NCI-H1436 treated with DMSO at 0.1 percent for 48 hours (cell line): ENCODE measurements at places on chromosomes 13 and 19.

- no peak for DNase-seq
These were observed 10.7 kb downstream of the KCNC3 start for GRCh38 chr19:50318438-50318837.

- DNase-seq, result no peak
These were observed 1299.2 kb upstream of the ATXN8OS start for GRCh38 chr13:68808456-68808855.

GRCh38 chr19:28444362-28444761 is 768.6 kb downstream of the UQCRFS1 start:
- DNase-seq, result no peak

DNA sequence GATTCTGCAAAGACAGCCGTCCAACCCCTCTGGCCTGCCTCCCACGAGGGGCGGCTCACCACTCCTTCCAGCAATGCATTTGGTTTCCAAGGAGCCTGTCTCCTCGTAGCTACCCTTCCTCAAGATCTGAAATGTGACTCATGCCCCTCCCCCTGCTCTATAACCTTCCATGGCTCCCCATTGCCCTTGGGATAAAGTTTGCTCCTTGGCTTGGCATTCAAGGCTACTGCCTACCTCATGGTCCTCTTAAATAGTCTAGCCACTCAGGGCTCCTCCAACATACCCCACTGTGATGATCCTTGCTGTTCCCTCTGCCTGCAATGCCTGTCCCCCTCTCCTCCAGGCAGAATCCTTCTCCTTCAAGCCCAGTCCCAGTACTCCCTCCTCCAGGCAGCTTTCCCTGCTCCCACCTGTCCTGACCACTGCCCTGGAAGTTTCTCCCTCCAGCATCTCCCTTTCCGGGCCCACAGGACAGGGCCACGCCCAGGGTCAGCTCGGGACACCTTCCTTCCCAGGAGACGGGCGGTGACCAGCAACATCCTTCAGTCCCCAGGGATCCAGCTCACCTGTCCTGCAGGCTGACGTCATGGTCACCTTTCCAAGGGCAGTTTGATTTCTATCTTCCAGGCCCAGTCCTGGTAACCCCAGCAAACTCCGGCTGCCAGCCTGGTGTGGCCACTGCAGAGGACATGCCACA is 19.2 kb upstream of the SEMA6B start:
- DNase-seq, result no peak

DNA sequence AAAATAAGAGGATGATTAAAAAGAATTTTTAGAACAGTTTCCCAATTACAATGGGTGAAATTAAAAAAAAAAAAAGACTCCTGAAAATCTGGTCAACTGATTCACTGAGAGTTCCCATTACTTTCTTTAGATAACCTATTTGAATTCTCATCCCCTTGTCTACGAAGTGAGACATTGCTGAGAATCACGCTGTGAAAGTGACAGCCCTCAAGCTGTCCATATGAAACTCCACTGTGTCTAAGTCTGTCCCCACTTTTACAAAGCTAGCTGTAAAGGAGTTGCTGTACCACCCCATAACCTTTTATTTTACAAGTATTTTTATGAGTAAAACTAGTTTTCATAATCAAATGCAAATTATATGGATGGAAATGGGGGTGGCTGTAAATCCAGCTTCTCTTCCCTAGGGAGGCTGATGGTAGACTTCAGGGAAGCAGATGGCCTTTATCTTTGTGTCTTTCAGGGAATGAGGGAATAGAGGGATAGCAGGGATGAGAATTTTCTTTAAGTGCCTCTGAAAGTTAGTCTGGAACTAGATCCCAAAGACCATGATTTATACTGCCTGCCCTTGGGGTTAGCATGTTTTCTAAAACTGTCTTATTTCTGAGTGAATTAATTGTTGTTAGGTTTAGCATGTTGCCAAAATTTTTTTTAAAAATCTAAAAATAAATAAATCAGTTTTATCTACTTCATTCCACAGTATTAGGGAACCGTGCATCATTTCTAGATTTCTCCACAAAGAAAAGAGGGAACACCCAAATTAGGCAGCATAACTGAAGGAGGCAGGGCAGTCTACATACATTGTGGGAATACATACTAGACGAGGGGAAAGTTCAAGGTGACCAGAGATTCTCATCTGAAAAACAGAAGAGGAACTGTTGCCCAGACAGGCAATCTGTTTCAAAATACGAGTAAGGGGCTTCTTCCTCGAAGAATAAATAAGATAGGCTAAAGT is 1219.1 kb downstream of the UQCRFS1 start:
- DNase-seq, result no peak

- DNase-seq, result no peak
These were observed 194.5 kb upstream of the UBL3 start for GRCh38 chr13:30044932-30045331.

GRCh38 chr13:36084131-36084530 is 47.1 kb downstream of the DCLK1 start:
- no peak for DNase-seq

GRCh38 chr13:48636550-48636949 is 17.2 kb upstream of the CYSLTR2 start:
- DNase-seq, result no peak

DNA sequence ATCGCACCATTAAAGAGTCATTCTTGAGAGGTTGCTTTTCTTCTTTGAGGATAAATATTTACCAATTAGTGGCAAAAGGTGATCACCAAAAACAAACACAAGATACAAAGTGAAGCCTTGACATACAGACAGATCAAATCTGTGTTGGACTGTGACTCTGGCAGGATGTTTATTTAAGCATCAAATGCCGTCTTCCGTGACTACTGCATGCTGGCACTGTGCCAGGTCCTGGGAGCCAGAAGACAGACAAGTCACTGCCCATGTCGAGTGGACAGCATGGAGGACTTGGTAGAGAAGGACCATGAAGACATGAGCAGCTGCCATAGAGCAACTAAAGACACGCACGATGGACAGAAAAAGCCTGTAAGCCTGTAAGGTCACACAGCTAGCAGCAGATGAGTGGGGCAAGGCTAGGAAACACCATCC is 92.8 kb upstream of the FARP1 start:
- no peak for DNase-seq

GRCh38 chr19:34319230-34319585 is 45.8 kb upstream of the GPI start:
- DNase-seq, result no peak

DNA sequence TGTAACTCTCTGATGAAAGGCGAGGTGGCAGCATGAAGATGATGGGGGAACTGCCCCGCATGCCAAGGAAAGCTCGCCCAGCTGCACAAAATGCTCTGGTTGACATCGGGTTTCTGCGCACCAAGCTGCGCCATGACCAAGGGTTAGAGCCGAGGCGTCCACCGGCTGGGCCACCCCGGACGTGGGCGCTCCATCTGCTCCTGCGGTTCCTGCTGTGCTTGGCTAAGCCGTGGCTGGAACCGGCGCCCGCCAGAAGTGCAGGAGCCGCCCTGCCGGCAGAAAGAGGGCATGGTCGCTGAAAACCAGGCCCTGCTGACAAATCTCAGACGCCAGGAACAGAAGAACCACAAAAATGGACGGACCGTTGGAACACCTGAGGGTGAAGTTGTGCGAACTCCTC is 57.9 kb downstream of the ZNF100 start:
- DNase-seq, result no peak

- DNase-seq, result no peak
These were observed 5.0 kb downstream of the CILP2 start for GRCh38 chr19:19543101-19543500.

GRCh38 chr19:38073841-38074685 is 150.0 kb downstream of the DPF1 start:
- no peak for DNase-seq

- DNase-seq, result no peak
These were observed 1.7 kb downstream of the ATP13A1 start for GRCh38 chr19:19661675-19662251.

GRCh38 chr13:53507741-53508140 is 479.1 kb downstream of the OLFM4 start:
- DNase-seq, result no peak

DNA sequence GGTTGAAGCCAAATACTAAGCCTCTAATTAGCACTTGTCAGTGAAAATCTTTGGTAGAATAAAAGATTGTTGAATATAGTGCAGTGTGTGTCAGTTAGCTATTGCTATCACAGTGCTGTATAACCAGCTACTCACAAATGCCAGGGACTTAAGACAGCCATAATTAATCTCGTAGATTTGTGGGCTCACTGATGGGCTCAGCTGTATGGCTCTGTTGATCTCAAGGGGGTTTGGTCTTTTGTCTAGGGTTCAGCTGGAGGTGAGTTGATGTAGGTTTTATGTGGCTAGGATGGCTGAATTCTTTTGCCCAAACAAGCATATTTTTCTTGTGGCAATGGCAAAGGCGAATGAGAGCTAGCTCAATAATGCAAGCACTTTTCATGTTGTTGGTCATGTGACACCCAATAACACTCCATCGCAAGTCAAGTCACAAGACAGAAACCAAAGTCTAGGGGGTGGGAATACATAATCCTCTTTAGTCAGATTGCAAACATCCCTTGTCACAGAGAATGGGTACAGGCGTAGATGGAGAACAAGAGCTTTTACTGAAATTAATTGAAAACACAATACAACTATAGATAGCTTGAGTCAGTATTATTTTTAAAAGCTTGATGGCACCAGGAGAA is 121.7 kb upstream of the EDNRB start:
- DNase-seq, result no peak

DNA sequence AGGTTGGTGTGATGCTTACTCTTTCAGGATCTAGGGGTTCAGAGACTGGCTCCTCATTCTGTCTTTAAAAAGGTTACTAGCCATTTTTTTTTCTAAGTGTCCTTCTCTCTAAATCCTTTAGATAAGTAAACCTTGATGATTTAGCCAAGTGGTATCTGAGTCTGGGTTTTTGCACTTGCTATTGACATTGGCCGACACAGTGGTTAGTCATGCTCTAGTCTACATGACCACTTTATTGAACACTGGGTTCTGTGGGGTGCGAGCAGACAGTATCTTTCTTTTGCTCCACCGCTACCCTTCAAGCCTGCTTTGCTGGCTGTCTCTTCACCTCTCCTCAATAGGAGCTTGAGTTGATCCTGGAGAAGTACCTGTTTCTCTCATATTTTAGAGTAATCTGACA is 6.2 kb upstream of the NUP58 start:
- no peak for DNase-seq

GRCh38 chr13:33531484-33531883 is 245.9 kb upstream of the STARD13 start:
- DNase-seq, result no peak

DNA sequence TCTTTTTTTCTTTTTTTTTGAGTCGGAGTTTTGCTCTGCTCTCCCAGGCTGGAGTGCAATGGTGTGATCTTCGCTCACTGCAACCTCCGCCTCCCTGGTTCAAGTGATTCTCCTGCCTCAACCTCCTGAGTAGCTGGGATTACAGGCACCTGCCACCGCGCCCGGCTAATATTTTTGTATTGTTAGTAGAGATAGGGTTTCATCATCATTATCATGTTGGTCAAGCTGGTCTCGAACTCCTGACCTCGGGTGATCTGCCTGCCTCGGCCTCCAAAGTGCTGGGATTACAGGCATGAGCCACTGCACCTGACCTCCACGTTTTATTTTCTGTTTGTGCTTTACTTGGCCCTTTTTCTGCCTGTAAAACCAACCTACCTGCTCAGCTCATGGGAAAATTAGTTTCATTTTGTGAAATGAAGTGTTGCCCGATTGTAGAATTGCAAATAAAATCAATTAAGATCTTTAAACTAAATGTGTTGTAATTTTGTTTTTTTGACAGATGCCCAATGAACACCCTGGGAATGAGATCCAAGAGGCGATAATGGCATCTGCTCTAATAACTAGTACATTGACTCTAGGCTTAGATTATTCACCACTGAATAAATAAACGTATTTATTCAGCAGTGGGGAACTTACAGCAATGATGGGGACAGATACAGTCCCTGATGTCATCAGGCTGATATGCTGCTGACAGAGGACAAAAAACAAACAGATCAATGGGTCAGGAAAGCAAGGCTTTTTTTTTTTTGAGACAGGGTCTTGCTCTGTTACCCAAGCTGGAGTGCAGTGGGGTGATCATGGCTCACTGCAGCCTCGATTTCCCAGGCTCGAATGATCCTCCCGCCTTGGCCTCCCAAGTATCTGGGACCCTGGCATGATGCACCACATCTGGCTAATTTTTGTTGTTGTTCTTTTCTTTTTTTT is 2.2 kb upstream of the RAB11B start:
- DNase-seq, result no peak

GRCh38 chr13:45860240-45860639 is 8.7 kb upstream of the SIAH3 start:
- no peak for DNase-seq

GRCh38 chr13:87554045-87554444 is 117.1 kb upstream of the SLITRK5 start:
- no peak for DNase-seq

- DNase-seq, result no peak
These were observed 1.5 kb upstream of the CGB5 start for GRCh38 chr19:49042177-49042576.

DNA sequence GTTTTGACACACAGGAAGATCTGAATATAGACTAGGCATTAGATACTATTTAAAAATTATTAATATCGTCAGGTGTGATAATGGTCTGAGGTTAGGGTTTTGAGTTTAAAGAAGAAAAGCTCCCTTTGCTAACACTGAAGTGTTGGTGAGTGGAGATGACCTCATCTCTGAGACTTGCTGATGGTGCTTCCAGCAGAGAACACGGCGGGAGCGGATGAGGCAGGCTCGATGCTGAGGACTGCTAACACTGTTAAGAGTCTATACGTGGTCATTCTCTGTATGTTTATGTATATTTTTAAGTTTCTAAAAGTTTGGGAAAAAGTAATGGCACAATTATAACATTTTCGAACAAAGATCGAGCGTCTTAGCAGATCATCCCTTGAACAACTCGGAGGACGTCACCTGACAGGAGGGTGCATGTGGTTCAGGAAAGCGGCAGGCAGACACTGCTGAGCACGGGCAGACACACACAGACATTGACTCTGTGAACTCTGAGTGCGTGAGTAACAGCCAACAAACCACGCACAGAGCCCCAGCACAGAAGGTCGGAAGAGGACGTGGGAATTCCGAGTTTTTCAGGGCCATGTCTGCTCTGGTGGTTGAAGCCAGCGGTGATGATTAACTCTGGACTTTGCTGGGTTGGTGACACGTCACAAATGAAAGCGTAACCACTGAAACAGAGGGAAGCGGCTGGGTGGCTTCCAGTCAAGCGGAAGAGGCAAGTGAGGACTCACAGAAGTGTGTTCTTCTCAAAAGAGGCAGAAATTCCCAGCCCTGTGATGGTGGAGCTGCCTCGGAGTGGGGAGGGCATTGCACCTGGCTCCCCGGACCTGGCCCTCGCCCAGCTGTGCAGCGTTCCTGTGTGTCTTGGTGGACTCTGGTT is 91.9 kb upstream of the TEX29 start:
- no peak for DNase-seq

- DNase-seq, result no peak
These were observed 903 bp downstream of the PIN1 start for GRCh38 chr19:9836021-9836420.

DNA sequence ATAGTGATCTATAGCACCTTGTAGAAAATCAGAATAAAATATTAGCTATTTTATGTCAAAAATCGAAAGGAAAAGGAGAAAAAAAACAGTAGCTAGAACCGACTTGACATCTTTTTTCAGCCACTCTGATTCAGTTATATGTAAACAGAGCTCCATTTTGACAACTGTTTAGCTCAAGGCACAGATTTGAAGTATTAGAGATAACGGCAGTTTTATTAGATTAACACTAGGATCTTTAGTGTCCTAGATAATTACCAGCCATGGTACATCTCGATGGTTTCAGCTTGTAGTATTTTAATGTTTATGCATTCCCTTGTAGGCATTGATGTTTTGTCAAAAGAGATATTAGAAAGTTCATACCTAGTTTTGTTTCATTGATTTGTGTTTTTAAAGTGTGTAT is 67.3 kb downstream of the PCDH17 start:
- no peak for DNase-seq

GRCh38 chr19:33316541-33317264 is 14.4 kb upstream of the CEBPA start:
- no peak for DNase-seq
